ENCODE measurements at places on chromosomes 13 and 19.

DNA sequence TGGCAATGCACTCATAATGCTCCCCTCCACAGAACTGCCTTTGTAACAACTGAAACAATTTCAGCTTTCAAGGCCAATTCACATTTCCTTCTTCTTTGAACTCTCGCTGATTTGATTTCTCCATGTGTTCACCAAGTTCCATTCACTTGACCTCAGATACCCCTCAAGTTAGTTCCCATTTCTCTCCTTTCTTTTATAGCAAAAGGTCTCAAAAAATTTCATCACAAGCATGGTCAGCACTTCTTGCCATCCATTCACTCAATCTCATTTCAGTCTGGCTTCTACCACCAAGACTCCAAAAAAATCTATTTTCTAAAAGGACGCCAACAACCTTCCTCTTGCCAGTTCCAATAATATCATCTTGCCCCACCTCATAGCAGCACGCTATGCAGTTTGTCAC lies 135.7 kb downstream of the DIAPH3 start:
- DNase-seq, result no peak

DNA sequence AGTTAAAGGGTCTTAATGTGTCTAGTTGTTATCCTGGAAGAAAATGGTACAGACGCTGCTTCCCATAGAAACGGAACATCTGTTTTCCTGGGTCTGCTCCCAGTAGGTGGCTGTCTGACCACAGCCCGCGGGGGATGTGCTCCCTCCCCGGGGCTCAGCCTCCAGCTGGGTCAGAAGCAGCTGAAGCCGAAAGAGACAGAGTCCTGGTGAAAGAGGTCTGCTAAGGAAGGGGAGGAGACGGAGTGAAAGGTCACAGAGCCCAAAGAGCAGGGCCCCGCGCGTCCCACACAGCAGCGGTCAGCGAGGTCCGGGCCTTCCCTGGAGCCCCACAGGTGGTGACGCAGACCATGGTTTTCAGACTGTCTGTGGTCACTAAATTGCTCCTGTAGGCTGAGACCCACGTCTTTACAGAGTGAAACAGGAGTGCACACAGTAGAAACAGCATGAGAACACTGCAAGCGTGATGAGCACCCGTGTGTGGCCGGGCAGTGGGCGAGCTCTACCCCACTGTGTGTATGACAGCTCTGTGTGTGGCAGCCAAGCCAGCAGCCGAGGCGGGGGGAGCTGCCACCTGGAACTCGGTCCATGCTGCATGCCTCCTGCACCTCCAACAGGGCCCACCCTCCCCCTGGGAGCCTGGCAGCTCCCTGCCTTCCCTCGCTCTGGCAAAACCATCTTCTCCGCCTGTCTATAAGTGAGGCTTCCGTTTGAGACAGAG lies 52.0 kb upstream of the C13orf46 start:
- no peak for DNase-seq

DNA sequence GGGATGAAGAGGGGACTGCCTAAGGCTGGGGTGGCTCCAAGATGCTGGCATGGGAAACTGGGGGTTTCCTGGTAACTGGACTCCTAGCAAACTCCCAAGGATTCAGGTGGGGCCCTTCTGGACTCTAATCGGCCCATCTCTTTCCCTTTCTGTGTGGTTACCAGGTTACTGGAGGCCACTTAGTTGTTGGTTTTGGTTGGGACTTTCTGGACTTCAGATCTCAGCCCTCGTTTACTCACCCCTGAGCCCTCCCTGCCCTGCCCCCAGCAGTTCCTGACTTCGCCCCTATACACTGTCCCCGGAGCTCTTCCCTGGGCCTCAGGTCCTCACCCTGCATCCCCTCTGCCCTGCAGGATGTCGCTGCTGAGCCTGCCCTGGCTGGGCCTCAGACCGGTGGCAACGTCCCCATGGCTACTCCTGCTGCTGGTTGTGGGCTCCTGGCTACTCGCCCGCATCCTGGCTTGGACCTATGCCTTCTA lies 328 bp downstream of the CYP4F12 start:
- DNase-seq, result no peak

DNA sequence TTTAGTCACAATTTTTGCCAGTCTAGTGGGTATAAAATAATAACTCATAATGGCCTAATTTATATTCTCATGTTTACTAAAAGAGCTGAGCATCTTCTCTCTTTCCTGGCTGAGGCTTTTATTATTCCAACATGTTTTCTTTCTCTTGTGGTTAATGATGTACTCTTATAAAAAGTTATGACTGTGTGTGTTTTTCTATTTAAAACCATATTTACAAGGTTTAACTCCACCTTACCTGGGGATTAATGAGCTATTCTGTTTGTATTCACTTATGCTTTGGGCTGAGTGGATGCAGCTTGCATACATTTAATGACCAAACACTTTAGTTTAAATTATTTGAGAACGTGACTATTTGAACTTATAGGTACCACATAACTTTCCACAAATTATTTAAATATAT lies 1365.7 kb upstream of the SLC10A2 start:
- no peak for DNase-seq

GRCh38 chr19:7831452-7831851 lies 1.4 kb downstream of the EVI5L start:
- no peak for DNase-seq

- DNase-seq, result peak; percentile 20
Observed at GRCh38 chr13:46726347-46726746, 70.6 kb downstream of the ESD start.

DNA sequence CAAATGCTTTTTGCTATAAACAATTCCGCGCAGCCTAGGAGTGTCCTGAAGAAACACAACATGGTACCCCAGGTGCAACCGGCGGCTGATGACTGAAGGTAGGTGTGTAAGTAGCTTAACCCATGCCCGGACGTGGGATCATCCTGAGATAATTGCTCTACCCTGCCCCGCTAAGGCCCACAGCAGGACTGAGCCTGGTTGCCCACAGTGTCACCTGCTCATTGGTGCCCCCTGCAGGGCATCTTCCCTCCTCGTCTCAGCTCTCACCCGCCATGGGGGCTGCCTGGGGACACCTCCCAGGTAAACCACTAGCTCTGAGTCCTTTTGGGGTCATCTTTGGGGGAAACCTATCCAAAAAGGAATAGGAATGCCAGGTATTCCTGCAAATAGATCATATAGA lies 22.3 kb downstream of the TMEM161A start:
- DNase-seq, result peak; percentile 59

GRCh38 chr13:28792992-28793391 lies 27.1 kb upstream of the MTUS2 start:
- no peak for DNase-seq

DNA sequence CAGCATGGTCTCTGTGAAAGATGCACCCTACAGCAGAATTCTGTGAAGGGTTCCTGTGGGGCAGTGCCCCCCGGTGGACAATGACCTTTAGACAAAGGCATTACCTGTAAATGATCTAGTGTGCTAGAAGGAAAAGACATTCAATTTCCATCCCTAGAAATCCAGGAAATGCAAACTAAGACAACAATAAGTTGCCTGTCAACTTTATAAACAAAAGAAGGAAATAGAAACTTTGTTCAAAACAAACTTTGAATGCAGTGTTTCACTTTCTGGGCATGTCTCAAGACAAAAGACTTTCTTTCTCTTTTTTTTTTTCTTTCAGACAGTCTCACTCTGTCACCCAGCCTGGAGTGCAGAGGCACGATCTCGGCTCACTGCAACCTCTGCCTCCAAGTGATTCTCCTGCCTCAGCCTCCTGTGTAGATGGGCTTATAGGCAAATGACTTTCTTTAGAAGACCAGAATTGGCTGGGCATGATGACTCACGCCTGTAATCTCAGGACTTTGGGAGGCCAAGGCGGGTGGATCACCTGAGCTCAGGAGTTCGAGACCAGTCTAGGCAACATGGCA lies 15.5 kb downstream of the TEX101 start:
- DNase-seq, result no peak

- no peak for DNase-seq
Observed at GRCh38 chr13:26953291-26953690, 192.7 kb upstream of the GPR12 start.

GRCh38 chr19:39599116-39599515 lies 3.2 kb upstream of the LGALS13 start:
- peak; percentile 40 for DNase-seq

GRCh38 chr13:113201815-113202214 lies 6.7 kb downstream of the PCID2 start:
- no peak for DNase-seq

DNA sequence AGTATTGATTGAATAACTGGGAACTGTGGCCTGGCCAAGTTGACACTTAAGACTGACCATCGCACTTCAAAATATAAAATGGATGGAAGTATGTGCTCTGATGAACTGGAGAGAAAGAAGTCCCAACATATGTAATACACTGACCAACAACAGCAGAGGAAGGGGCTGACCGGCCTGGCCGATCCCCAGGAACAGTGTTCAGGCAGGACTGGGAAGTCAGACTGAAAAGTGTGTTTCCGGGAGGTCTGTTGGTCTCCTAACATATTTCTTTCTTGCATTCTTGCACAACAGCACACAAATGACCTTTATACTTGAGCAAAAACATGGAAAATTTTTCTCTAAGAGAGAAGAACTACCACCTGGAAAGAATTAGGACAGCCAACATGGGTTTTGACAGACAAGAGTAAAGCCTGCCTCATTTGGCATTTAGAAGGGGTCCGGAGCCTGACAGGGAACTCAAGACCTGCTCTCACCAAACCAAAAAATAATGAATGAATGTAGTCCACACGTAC lies 297.8 kb downstream of the OXGR1 start:
- DNase-seq, result no peak
